ENCODE measurements at places on chromosomes 1 and 21.

DNA sequence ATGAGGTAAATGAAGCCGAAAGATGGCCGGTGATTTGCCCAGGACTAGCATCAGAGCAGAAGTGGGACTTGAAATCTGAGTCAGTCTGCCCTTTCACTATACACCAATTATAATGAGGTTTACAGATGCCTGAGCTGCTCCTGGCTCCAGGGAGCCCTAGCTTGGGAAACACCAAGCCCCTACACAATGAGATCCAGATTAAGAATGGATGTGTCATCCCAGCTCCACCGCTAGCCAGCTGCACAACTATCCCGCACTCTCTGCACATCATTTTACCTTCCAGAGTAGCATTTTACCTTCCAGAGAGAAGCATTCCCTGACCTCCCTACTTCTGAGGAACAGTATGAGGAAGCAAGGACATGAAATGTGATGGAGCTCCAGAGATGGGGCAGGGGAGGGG lies 27.0 kb downstream of the SERTAD4 start:
- DNase-seq: no peak

- no peak for DNase-seq
These were observed 9.8 kb downstream of the ERRFI1 start for GRCh38 chr1:8016210-8016894.

DNA sequence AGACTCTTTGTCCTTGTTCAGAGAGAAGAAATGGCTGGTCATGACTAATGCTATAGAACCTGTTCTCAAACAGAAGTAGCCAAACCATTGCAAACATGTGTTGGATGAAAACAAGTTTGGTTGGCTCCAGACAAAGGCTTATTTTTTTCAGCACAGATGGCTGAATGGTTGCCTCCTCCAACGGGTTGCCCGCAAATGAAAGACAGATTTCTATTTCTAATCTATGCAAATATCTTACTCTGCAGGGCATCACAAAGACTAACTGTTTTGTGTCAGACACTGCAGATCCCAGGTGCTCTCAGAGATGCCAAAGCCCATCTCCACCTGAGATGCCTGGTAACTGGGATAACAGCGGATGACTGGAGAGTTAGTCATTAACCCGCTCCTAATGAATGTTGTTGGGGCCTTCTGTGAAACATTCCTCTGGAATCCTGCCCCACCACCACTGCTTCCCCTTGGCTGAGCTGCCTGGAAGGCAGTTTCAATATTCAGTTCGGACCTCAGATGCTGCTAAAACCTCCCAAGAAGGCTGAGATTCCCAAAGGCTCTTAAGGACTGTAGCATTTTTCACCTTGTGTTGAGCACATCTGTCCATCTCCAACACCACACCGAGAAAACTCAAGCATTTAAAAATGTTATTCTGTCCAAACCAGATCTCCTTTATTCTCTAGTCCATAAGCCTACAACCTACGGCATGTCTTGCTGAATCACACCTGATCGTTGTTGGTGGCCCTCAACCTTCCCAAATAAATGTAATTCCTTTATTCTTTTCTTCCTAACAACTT lies 104.4 kb downstream of the PTPN14 start:
- no peak for DNase-seq

- DNase-seq: no peak
These were observed 12.7 kb downstream of the GABRD start for GRCh38 chr1:2031546-2032540.

DNA sequence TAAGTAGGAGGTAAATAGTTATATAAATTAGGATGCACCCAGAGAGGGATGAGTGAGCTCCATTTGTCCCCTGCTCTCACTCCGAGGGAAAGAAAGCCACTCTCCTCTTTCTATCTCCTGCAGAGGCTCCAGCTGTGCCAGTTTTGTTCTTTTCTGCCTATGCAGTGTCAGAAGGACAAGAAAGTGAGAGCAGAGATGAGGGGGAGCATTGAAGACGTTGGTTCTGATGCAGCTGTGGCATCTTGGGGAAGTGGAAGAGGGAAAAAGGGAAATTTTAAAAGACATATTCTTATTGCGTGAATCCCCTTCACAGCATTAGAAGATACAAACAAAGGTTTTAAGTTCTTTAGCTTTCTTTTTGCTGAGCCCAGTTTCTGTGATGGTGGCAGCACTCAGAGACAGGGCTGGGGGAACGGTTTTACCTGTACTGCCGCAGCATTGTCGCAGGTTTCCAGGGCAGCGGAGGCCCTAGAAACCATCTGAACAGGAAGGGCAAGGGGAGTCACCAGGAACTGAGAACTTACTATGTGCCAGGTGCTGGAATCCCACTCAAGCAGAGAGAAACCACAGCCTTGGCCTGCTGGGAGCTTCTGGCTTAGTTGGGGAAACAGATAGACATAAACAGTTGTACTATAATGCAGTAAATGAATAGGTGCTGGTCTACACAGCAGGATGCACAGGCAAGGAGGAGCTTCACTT lies 44.9 kb upstream of the USP24 start:
- no peak for DNase-seq

GRCh38 chr1:236914375-236914774 lies 89.9 kb downstream of the MT1HL1 start:
- no peak for DNase-seq

- no peak for DNase-seq
These were observed 74.0 kb upstream of the SAMSN1 start for GRCh38 chr21:14620152-14620551.

DNA sequence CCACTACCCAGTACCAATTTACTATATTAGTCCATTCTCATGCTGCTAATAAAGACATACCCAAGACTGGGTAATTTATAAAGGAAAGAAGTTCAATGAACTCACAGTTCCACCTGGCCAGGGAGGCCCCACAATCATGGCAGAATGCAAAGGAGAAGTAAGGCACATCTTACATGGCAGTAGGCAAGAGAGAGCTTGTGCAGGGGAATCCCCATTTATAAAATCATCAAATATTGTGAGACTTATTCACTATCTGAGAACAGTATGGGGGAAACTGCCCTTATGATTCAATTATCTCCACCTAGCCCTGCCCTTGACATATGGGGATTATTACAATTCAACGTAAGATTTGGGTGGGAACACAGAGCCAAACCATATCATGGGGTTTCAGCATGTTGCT lies 6.4 kb downstream of the CD58 start:
- no peak for DNase-seq

DNA sequence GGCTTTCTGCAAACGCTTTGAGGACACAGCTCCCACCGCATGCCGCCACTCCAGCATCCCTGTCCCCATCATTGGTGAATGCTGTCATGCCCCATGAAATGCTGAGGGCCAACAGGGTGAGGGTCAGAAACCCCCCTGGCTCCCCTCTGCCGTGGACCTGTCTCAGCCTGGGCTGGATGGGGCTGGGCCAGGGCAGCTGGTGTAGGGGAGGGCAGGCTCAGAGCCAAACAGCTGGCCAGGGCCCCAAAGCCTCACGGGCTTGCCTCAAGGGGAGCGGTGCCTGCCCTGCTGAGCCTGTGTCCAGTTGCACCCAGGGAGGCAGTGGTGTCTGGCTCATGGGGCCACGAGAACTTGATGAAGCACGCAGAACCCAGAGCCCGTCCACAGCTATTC lies 49.7 kb downstream of the S100B start:
- DNase-seq: no peak

- no peak for DNase-seq
These were observed 25.8 kb downstream of the MACO1 start for GRCh38 chr1:25456502-25456901.

DNA sequence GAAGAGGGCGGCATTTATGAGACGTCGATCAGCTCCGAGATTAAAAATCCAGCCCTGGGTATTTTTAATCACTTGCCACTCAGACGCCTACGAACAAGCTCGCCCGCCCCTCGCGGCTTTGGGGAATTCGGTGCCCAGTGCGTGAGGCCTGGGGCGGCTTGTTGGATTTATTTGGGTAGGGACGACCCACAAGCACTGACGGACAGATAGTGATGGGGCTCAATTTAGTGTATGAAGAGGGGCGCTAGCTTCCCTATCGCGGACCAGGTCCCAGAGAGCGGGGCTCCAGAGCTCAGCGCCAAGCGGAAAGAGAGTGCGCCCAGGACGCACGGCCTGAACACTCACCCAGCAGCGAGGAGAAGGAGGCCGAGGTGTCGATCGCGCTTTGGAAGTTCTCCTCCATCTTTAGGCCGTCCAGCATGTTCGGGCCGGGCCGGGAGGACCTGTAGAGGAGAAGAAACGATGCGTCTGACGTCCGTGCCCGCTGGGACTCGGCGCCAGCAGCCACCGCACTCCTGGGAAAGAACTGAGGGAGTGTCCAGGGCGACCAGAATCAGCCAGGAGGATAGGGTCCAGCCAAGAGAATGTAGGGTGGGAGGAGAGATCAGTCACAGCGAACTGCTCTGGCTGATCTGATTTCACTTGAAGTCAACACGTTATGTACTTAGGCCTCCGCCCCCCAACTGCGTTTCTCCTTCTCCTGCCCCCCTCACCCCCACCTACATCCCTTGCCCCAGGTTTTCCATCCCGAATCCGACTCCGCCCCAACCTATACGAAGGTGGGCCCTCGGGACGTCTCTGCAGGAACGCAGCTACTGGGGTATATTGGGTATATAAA lies 1.2 kb downstream of the LMX1A start:
- no peak for DNase-seq

GRCh38 chr1:51719146-51719545 lies 102.3 kb downstream of the OSBPL9 start:
- no peak for DNase-seq

- no peak for DNase-seq
These were observed 14.0 kb upstream of the PAQR7 start for GRCh38 chr1:25889470-25889869.

DNA sequence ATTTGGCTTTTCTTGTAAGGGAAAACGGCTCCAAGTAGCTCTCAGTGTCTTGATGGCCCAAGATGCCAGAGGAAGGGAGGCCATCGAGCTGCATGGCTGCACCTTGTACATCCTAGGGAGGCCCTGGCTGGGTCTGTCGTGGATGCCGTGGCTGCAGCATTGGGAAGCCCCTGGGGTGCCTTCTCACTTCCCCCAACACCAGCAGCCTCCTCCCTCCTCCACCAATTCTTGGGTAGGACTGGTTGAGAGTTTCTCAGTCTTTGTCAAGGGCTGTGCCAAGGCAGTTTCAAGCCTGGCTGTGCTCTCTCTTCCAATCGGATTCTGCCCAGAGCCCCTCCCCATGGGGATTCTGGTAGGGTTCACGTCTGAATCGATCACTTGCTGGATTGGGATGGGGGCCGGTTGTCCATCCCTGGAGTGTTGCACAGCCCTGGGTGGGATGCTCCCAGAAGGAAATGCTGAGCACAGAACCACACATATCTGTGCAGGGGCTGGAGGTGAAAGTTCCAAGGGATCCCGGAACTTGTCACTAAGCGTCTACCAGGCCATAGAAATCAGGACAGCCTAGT lies 14.0 kb upstream of the SPSB1 start:
- DNase-seq: no peak

DNA sequence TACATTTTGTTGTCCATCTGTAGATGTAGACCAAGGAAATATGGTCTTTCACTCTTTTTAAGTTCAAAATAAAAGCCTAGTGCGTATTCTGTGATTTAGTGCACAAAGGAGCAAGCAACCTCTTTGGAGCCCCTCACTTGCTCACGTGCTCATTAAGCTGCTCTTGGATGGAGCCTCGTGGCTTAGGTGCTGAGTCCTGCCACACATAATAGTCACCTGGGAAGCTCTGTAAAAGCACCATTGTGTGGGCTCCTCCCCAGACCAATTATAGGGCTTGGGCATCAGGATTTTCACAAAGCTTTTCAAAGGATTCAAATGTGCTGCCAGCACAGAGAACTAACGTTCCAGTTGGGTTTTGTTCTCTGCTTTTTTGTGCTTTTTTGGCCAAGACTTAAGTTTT lies 85.0 kb downstream of the PCP4 start:
- DNase-seq: no peak

DNA sequence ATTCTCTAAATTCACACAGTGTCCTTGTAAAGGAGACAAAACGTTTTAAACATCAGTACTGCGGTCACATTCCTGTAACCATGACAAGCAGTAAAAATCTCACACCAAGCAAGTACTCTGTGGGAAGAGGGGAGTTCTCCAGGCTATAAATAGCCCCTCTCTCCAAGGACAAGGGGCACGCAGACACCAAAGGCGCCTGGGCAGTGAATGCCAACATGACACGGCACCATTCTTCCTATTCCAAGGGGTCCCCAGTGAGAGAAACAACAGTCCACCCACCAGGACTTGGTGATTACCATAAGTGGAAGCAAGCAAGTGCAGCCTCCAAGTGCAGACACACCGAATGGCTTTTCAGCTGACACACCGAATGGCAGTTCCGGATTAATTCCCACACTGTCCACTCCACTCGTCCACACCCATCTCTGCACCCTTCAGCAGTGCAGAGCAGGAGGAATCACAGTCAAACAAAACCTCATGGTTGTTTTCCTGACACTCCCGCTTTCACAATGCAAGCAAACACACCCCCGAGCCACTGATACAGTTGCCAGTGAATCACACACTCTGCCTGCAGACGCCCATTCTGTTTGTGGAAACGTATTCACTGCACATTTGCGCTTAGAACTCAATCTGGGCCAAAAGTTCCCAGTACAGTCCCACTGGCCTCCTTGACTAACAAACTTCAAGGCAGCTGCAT lies 1.8 kb downstream of the PTTG1IP start:
- DNase-seq: no peak

Data from stimulated activated CD4-positive, alpha-beta T cell treated with anti-CD3 and anti-CD28 coated beads, Interleukin-2, amount 100 ng/mL, for 4 hours (primary cell).